ENCODE measurements at places on chromosomes 11 and 22. TPM values are rescaled to one million over a fixed set of nuclear protein-coding genes. Genes with fewer than 3 reads are reported as not detected.

- H3K27ac ChIP-seq = peak overlapping the region; percentile 3
- no peak overlapping the region for H3K4me3 ChIP-seq
- no peaks in the 10 kb centered on the region for H3K27me3 ChIP-seq
- DNase-seq = no peak
- H3K4me1 ChIP-seq = peaks cover 30% of the 10 kb centered on the region
Observed at GRCh38 chr11:47104261-47104950, 72.3 kb downstream of the ARFGAP2 start.

- no peak overlapping the region for H3K27ac ChIP-seq
- no peak for DNase-seq
- peaks cover 10% of the 10 kb centered on the region for H3K27me3 ChIP-seq
- H3K4me3 ChIP-seq = no peak overlapping the region
- no peaks in the 10 kb centered on the region for H3K4me1 ChIP-seq
Observed at GRCh38 chr22:50071432-50072166, 13.5 kb upstream of the TTLL8 start.

LRRC74B gene
- total RNA-seq = 0.40 TPM

DNA sequence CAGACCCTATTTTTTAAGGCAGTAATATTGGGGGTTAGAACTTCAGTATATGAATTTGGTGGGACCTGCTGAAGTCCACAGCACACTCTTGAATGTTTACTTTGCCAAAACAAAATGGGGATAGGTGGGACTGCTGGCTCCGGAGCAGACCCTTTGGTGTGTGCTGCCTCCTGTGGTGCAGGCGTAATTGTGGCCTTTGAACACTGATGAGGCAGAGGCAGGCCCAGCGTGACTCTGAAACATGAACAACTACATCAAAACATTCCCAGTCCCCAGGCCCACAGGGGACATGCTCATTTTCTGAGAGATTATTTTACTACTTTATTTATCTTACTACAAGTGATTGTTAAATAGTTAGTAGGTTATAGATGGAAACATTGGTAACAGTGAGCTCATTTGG lies 225.0 kb upstream of the TBCEL start:
- H3K4me3 ChIP-seq = no peak overlapping the region
- H3K27me3 ChIP-seq = peaks cover 17% of the 10 kb centered on the region
- no peaks in the 10 kb centered on the region for H3K4me1 ChIP-seq
- H3K27ac ChIP-seq = no peak overlapping the region
- no peaks in the 10 kb centered on the region for H3K36me3 ChIP-seq

CARD18 gene
- not detected for total RNA-seq

- H3K27me3 ChIP-seq = peaks cover 19% of the 10 kb centered on the region
- no peak for DNase-seq
- H3K27ac ChIP-seq = no peak overlapping the region
Observed at GRCh38 chr22:45882881-45883810, 93.8 kb downstream of the WNT7B start.

MMP8 gene
- not detected for total RNA-seq

GRCh38 chr11:35272391-35272902 lies 133.5 kb downstream of the CD44 start:
- DNase-seq = no peak
- no peak overlapping the region for H3K27ac ChIP-seq
- no peak overlapping the region for H3K4me3 ChIP-seq
- peaks cover 5% of the 10 kb centered on the region for H3K4me1 ChIP-seq
- H3K27me3 ChIP-seq = peaks cover 15% of the 10 kb centered on the region

ASRGL1 gene
- total RNA-seq = 41.6 TPM

RAB3IL1 gene
- total RNA-seq = 0.67 TPM

HEPHL1 gene
- total RNA-seq = not detected

DNA sequence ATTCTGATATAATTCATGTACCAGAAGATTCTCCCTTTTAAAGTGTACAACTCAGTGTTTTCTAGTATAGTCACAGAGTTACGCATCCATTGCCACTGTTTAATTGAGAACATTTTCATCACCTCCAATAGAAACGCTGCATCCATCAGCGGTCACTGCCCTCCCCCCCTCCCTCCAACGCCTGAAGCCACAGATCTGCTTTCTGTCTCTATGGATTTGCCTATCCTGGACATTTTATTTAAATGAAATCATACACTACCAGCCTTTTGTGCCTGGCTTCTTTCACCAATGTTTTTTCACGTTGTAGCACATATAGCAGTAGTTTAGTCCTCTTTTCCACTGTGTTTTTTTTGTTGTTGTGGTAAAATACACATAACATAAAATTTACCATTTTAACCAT lies 22.8 kb downstream of the TCP11L1 start:
- no peak overlapping the region for H3K4me3 ChIP-seq
- no peak overlapping the region for H3K27ac ChIP-seq
- no peaks in the 10 kb centered on the region for H3K4me1 ChIP-seq

DNA sequence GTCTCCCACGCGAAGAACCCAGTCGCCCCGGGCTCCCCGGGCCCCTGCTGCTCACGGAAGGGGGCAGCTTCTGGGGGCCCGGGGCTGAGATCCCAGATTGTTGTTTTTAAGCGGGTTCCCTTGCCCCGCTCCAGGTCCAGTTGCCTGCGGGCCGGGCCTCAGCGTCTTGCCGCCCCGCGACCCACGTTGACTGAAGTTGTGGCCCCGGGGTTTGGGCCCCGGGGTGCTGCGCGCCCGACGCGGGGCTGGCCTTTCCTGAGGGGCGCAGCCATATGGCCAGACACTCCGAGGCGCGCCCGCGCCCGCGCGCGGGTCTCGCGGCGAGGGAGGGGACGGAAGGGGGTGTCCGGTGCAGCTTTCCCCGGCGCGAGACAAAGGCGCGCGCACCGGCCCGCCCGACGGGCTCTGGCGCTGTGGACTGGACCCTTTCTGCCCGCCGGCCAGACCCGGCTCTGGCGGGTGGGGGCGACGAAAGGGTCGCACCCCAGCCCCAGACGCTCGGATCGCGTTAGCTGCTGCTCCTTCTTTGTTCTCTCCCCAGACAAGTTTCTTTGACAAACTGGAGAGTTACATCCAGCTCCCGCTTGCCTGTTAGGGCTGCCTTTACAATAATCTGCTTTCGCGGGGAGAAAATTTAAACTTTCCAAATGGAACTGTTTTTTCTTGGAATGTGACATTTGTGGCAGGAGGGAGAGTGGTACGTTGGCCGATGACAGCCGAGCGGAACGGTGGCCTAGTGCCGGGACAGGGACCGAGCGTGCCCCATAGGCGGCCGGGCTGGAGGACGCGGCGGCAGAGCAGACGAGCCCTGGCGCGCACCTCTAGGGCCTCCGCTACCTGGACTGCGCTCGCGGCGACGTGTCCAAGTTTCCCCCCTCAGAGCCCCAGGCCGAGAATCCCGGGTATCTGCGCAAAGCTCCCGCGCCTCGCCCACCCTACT lies 716 bp downstream of the AMOTL1 start:
- DNase-seq = peak; percentile 27
- peaks cover 25% of the 10 kb centered on the region for H3K4me1 ChIP-seq
- H3K4me3 ChIP-seq = no peak overlapping the region
- peak overlapping the region; percentile 95 for H3K27ac ChIP-seq
- peaks cover 1% of the 10 kb centered on the region for H3K36me3 ChIP-seq
- H3K27me3 ChIP-seq = peaks cover 5% of the 10 kb centered on the region

DNA sequence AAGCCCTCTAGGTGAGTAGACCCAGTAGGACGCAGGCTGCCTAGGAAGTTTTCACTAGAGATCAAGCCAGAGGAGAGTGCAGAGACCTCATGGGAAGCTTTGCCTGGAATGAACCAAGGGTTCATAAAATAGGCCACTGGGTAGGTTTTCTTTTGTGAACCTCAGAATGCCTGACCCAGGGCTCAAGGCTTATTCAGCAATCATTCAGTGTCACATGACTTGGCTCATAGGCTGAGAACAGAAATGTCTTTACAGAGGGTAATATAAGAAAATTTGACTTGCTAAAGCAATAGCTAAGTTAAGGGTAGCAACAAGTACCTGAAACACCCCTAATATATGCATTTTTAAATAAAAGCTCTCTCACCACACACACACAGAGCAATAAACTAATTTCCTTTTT lies 132.6 kb downstream of the RAB38 start:
- peaks cover 24% of the 10 kb centered on the region for H3K27me3 ChIP-seq
- no peak overlapping the region for H3K27ac ChIP-seq
- H3K36me3 ChIP-seq = no peaks in the 10 kb centered on the region
- no peak for DNase-seq
- H3K4me1 ChIP-seq = no peaks in the 10 kb centered on the region
- H3K4me3 ChIP-seq = no peak overlapping the region

- H3K27me3 ChIP-seq = peaks cover 6% of the 10 kb centered on the region
- DNase-seq = no peak
- no peaks in the 10 kb centered on the region for H3K36me3 ChIP-seq
- H3K4me3 ChIP-seq = no peak overlapping the region
- H3K27ac ChIP-seq = no peak overlapping the region
- peaks cover 2% of the 10 kb centered on the region for H3K4me1 ChIP-seq
Observed at GRCh38 chr22:44505796-44506354, 7.8 kb upstream of the RTL6 start.

DNA sequence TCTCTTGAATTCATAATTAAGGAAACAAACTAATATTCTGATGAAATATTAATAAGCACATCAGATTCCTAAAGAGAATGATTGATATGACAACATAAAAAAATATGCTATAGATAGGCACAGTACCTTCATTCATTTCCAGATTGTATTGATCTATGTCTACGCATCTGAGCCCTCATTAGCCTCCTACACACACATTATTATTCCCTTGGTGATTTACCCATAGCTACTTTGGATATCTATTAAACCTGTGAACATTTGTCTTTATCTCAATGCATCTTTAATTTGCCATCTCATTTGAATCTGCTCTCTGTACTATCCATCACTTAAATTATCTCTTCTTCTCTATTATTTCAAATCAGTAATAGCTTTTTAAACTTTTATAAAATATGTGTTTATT lies 18.4 kb downstream of the SESN3 start:
- no peaks in the 10 kb centered on the region for H3K27me3 ChIP-seq
- no peak for DNase-seq
- peaks cover 6% of the 10 kb centered on the region for H3K4me1 ChIP-seq
- H3K4me3 ChIP-seq = no peak overlapping the region
- peaks cover 18% of the 10 kb centered on the region for H3K36me3 ChIP-seq

GAB4 gene
- not detected for total RNA-seq

DNA sequence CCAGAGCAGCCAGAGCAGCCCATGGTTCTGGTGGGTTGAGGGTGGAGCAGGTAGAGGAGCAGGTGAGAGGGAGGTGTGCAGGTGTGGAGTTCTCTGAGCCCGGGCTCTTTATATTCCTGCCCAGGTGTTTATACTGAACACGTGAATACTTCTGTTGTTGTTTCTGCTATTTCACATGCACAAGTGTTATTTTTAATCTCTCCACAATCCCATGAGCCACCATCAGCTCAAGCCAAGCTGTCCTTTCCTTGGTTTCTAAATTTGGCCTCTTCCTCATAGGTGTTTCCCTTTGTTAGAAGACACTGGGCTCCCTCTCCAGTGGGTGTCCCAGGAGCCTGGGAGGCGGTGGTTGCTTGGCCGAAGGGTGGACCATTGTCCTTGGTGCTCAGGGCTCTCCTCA lies at the start of gene KRTAP5-3:
Gene KRTAP5-3, minus strand, starts transcription at position 101 of the 400 bp plus-strand sequence. Its CDS starts 78 bp downstream, at position 23.
- H3K27ac ChIP-seq = no peak within 1 kb of the TSS
- peaks cover 33% of the 10 kb centered on the region for H3K27me3 ChIP-seq
- no peaks in the 10 kb centered on the region for H3K4me1 ChIP-seq
- no peaks in the 10 kb centered on the region for H3K36me3 ChIP-seq
- no peak for DNase-seq

RELT gene
- 5.7 TPM for total RNA-seq

DEAF1 gene
- 49.2 TPM for total RNA-seq

DNA sequence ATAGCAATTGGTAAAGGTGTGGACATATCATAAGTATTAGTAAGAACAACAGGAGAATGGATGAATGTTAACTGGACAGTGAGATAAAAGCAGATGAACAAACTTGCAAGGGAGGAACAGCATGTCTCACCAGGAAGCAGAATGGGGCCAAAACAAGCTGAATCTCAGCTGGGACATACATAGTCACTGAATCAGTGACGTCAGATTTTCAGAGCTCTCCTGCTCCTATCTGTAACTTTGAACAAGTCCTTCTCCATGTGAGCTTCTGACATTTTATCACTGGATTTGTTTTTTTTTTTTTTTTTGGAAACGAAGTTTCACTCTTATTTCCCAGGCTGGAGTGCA lies 118.7 kb downstream of the BBOX1 start:
- H3K36me3 ChIP-seq = peaks cover 3% of the 10 kb centered on the region
- DNase-seq = no peak
- no peak overlapping the region for H3K4me3 ChIP-seq
- no peak overlapping the region for H3K27ac ChIP-seq
- peaks cover 7% of the 10 kb centered on the region for H3K27me3 ChIP-seq

PIWIL4 gene
- total RNA-seq = 1.9 TPM

- no peak overlapping the region for H3K4me3 ChIP-seq
- H3K27me3 ChIP-seq = no peaks in the 10 kb centered on the region
- no peaks in the 10 kb centered on the region for H3K36me3 ChIP-seq
- DNase-seq = no peak
- peaks cover 3% of the 10 kb centered on the region for H3K4me1 ChIP-seq
Observed at GRCh38 chr11:85165819-85166218, 461.3 kb downstream of the DLG2 start.

- no peak overlapping the region for H3K4me3 ChIP-seq
- H3K27ac ChIP-seq = no peak overlapping the region
- no peaks in the 10 kb centered on the region for H3K27me3 ChIP-seq
- no peak for DNase-seq
- H3K36me3 ChIP-seq = peaks cover 3% of the 10 kb centered on the region
Observed at GRCh38 chr11:49995565-49995964, 13.2 kb upstream of the OR4C12 start.

- no peak for DNase-seq
- no peak overlapping the region for H3K4me3 ChIP-seq
- peaks cover 4% of the 10 kb centered on the region for H3K4me1 ChIP-seq
- H3K27me3 ChIP-seq = peaks cover 45% of the 10 kb centered on the region
- no peaks in the 10 kb centered on the region for H3K36me3 ChIP-seq
- H3K27ac ChIP-seq = no peak overlapping the region
Observed at GRCh38 chr11:31865606-31866300, 54.6 kb upstream of the PAX6 start.

GRCh38 chr11:66478729-66479393 lies 1.4 kb upstream of the DPP3 start:
- no peak for DNase-seq
- H3K27me3 ChIP-seq = no peaks in the 10 kb centered on the region
- peaks cover 4% of the 10 kb centered on the region for H3K36me3 ChIP-seq
- H3K27ac ChIP-seq = peak overlapping the region; percentile 97
